Activated CD8-positive, alpha-beta T cell treated with anti-CD3 and anti-CD28 coated beads for 36 hours (primary cell): ENCODE measurements at places on chromosomes 3 and 15. TPM values are rescaled to one million over a fixed set of nuclear protein-coding genes. Genes with fewer than 3 reads are reported as not detected.

DNA sequence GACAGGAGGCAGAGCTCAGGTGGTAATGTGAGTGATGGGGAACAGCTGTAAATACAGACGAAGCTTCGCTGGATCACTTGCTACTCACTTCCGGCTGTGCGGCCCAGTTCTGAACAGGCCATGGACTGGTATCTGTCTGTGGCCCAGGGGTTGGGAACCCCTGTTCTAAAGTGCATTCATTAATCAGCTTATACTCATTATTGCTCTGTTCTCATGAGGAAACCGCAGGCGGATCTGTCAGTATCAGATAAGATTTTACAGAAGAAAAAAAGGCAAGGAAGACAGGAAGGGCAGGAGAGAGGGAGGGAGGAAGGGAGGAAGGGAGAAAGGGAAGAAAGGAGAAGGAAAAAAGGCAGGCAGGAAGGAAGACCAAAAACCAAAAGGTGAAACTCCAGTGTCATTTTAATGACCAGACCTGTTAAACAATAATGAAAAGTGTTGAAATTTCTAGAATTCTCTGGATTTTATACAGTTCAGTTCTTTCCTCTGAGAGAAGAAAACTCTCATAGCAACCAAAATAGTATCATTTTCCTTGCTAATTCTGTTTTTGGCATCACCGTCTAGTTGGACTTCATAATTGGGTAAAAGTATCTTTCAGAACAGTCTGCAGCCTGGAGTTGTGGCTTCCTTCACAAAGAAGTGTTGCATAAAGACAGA, 128.0 kb upstream of the PROK2 start:
- DNase-seq = no peak

The CHST14 gene
- total RNA-seq = 5.1 TPM

The HTR3E gene
- not detected for total RNA-seq

- no peak for DNase-seq
Observed at GRCh38 chr15:38369936-38370478, 83.9 kb upstream of the FAM98B start.

DNA sequence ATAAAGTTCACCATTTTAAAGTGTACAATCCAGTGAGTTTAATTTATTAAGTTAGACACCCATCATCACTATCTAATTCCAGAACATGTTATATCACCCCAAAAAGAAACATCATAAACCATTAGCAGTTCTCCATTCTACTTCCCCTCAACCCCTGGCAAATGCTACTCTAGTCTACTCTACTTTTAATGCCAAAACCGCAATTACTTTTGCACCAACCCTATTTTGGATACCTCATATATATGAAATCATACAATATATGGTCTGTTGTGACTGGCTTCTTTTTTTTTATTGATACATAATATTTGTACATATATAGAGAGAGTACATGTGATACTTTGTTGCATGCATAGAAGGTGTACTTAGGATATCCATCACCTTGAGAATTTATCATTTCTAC, 190.5 kb upstream of the RARB start:
- DNase-seq = no peak

DNA sequence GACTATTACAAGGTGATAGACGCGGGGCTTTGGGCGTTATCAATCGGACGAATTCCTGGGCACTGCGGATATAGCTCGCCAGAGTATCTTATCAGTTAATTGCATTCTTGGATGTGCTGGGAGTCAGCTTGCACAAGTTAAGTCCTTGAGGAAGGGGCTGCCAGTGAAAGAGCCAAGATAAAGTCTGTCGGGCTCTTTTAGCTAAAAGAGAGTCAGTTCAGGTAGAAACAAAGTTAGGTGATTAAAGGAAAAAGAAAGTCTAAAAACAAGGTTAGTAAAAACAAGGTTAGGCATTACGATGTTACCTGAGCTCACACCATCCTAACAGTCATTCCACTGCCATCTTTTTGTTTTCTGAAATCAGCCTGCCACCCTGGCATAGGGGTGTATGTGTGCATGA, 6.1 kb upstream of the MCF2L2 start:
- no peak for DNase-seq

- DNase-seq = no peak
Observed at GRCh38 chr3:186268616-186269448, 93.2 kb downstream of the DGKG start.

DNA sequence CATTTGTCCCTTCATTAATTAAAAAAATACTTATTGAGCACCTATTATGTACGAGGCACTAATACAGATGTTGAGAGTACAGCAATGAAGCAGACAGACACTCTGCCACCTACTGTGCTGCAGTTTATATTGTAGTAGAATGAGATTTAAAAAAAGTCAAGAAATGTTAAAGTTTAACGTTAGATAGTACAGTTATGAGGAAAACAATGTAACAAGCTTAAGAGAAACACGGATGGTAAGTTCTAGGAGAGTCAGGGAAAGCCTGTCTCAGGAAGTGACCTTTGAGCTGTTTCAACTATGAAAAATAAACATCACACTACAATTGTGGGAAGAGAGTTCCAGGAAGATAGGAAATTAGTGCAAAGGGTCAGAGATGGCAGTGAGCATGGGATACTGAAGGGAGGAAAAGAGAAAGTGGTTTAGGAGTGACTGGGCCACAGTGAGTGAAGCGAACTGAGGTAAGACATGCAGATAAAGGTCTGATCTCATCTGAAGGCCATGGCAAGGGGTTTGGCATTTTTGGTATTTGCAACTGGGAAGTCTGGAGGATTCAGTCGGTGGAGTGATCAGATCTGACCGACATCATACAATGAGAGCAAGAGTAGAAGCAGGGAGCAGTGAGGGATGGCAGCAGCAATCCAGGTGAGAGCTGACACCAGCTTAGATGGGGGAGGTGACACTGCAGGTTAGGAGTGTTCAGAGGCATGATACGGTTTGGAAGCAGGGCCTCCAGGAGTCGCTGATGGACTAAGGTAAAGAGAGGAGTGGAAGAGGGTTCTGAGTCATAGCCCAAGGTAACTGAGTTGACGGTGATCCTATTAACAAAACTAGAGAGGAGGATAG, 28.5 kb downstream of the PLSCR4 start:
- no peak for DNase-seq

- no peak for DNase-seq
Observed at GRCh38 chr3:157423337-157423736, 13.3 kb upstream of the PTX3 start.

DNA sequence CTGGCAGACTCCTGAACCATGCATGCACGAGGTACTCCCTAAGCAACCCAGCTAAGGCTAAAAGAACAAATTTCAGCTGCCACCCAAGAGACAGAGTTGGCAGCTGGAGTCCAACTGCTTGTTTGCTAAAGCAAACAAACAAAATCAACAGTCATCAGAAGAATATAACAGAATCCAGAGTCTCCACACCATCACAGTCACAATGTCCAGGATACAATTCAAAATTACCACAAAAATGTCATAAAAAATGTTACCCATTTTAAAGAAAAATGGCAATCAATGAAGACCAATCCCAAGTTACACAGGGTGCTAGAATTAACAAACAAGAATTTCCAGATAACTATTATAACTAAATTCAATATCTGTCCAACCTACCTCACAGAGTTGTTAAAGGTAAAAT, 42.9 kb downstream of the RFTN1 start:
- DNase-seq = no peak

DNA sequence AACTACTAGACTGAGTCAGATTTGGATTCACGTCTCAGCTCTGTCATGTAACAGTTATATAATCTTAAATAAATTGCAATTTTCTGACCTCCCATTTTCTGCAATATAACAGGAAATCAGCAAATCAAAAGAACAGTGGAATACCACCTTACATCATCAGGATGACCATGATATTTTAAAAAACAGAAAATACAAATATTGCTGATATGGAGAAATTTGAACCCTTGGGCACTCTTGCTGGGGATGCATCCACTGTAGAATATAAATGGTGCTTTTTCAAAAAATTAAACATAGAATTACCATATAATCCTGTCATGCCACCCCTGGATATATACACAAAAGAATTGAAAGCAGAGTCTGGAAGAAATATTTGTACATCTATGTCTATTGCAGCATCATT, 982.5 kb downstream of the TBL1XR1 start:
- DNase-seq = no peak

DNA sequence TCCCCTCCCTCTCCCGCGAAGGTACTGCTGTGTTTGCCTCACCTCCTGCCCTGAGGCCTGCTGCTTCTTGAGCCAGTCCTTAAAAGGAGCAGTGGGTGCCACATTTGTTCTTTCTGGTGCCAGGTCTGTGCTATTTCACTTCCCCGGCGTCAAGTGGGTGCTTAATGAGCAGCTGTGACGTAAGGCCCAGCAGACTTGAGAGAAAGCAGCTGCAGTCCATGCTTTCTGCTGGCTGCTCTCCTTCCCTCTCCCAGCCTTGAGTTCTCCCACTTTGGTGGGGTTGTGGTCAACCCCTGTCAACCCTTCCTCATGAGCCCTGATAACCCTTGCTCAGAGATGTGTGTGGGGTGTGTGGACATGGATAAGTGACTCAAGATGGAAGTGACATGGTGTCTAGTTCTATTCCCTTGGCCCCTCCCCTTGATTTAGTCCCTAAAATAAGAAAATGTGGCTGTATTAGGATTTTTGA, 6.9 kb downstream of the INAFM2 start:
- DNase-seq = no peak

- DNase-seq = no peak
Observed at GRCh38 chr3:30341079-30341478, 265.3 kb upstream of the TGFBR2 start.

DNA sequence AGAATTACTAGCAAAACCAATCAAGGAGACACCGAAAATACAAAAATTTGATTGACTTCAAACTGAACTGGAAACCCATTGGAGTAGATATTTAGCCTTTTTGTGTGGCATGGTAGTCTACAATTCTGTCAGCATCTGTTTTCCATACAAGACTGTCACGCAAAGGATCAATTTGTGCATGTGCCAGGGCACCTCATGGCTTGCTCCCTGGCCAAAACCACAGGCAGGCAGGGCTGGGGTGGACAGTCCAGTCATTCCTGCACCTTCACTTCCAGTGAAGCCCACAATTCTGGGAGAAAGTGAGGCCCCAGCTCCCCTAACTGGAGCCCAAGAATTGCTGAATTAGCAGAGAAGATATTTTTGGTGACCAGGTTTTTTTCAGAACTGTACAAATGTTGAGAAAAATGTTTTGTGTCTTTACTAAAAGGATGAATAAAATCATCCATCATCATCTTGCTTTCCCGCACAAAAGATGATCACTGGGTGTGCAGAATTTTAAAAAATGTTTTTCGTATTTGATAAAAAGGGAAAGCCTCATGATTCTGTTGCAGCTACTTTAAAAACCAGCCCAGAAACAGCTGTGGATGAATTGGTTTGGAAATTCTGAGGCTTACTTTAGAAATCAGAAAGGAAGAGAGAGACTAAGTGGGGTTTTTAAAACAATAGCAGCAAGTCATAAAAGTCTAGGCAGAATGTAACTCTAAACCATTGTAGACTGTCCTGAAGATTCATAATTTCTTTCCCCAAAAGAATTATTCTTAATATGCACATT, 86.4 kb downstream of the PCCB start:
- DNase-seq = no peak

The PLCH1 gene
- total RNA-seq = 0.32 TPM
